Thymus (tissue), 14 donors: ENCODE measurements at places on chromosomes 5 and 9.
A peak's percentile ranks its signal among the peaks of the same experiment; 100 is the strongest.

DNA sequence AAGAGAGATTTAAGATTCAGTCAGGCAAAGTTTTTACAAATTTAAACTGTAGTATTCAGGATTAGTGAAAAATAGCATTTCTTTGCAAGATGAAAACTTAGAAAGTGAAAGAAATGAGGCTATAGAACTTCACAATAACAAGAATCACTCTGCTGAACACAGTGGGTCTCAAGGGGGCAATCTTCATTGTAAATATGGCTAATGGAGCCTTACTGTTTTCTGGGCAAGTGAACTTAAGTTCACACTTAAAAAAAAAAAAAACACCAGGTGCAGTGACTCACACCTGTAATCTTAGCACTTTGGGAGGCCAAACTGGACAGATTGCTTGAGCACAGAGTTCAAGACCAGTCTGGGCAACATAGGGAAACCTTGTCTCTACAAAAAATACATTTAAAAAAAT, 175.9 kb upstream of the SNX2 start:
- DNase-seq: no peak

DNA sequence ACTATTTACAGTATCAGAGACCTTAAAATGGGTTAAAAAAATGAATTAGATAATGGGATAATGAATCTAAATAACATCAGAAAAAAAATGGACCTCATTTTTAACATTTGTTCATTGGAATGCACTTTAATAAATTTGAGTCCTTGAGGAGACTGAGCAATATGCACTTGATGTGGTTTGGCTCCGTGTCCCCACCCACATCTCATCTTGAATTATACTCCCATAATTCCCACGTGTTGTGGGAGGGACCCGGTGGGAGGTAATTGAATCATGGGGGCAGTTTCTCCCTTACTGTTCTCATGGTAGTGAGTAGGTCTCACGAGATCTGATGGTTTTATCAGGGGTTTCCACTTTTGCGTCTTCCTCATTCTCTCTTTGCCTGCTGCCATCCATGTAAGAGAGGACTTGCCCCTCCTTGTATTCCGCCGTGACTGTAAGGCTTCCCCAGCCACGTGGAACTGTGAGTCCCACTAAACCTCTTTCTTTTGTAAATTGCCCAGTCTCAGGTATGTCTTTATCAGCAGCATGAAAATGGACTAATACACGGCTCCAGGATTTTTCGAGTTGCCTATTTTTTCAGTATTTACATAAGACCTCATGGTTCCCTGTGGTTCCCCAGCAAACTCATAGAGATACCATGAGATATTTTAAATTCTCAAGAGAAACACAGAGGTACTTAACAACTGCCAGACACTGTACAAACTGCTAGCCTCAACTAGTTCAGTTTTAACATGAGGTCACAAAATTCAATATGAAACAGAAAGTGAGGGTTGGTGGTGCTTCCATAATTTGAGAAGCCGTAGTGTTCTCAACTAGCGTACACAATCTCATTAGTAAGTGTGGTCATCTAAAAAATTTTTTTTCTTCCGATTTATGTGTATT, 128.3 kb downstream of the TLE1 start:
- DNase-seq: no peak

DNA sequence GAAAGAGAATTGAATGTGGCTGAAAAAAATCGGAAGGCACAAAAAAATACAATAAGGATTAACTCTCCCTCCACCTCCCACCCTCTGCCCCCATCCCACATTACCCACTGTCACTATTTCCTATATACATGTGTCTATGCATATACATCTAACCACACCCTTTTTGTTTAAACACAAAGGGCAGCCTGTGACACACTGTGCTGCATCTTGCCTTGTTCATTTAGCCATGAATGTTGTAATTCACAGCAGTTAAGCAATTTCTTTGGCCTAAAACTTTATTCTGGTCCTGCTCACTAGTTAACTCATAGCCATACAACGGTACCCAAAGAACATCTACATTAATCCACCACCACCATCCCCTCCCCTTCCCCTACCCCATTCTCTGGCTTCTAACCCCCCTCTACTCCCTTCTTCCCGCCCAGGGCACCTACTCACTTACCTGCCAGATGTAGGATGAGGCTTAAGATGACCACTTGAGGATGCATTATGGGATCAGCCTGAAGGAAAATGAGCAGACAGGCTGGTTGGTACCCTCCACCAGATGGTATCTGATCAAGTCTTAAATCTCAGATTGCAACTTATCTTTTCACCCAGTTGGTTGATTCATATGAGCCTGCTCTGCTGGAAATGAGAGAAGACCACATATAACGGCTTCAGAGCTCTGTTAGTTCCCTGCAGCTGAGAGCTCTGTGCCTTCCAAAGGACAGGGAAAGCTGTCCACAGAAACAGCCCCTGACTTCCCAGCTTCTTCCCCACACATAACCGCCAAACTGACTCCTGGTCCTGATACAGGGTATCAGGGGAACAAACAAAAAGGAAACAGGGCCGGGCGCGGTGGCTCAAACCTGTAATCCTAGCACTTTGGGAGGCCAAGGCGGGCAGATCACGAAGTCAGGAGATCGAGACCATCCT, 1.2 kb downstream of the HAVCR1 start:
- DNase-seq: no peak

- no peak for DNase-seq
Observed at GRCh38 chr5:172592881-172593280, 48.2 kb upstream of the NEURL1B start.

DNA sequence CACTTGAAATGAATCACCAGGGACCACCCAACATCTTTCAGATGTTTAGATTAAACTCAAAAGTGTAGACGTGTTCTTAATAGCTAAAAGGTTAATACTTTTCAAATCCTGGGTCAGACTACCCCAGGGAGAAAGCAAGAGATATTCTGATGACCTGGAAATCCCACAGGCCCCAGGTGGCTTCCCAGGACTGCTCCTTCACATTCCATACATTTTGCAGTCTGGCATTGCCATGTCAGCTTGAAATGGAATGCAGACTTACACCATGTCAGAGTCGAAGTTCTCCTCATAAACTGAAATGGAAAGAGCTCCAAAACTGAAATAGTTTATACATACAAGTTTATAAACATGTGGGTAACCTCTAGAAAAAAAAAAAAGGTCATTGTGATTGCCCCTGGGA, 61.5 kb downstream of the TMEM167A start:
- no peak for DNase-seq

DNA sequence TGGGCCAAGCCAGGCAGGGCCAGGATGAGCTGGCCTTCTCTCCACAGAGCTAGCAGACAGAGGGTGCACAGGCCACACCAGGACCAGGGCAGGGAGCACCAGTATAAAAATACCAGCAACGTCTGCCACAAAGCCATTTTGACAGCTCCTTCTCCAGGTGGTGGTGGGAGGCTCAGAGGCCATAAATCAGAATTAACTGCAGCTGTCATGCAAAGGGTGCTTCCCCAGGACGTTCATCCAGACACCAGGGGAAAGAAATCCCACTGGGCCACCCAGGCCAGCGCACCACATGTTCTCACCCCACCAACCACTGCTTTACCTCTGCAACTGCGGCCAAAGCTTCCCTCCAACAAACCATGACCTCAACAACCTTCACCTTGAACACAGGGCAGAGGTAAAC, 403.7 kb upstream of the TRPC7 start:
- no peak for DNase-seq

DNA sequence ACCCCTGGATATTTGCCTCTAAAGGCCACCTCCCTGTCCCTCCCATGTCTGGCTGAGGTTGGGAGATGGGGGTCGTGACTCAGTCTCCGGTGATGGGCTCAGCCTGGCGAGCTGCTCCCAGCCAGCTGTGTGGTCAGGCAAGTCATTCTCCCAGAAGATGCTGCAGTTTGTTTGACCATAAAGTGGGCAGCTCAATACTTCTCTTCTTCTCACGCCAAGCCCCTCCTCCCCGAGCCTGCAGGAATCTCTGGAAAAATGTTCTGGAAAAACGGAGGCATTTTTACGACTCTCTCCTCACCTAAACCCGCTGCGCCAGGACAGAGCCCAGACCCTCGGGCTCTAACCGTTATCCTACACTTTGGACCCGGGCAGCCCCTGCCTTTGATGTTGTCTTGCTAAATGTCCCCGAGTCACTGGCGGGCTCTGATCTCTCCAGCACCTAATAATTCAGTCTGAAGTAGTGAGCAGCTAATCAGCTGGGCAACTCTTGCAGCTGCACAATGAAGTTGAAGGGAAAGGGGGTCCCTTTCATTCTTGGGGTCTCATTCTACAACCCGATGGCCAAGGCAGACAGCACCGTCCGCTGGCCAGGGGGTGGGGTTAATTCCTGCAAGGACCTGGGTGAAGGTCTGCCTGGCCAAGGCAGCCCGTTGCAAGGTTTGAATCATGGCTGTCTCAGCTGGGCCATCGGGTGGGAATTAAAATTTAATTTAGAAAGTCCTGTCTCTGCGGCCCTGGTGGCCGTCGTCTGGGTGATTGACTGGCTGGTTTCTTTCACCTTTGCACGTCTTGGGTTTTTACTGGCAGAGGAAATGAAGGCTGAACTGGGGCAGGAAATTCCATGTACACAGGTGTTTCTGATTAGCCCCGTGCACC, 12.3 kb downstream of the DCANP1 start:
- no peak for DNase-seq

DNA sequence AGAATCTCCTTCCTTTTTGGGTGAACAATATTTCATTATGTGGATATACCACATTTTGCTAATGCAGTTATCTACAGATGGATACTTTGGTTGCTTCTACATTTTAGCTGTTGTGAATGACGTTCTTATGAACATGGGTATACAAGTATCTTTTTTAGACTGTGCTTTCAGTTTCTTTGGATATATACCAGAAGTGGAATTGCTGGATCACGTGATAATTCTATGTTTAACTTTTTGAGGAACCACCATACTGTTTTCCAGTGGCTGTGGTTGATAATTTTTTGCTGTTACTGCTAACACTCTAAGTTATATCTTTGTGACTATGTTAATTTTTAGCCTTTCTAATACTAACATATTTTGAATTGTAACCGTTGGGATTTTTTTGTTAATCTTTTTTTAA, 12.5 kb downstream of the WDR70 start:
- DNase-seq: no peak

GRCh38 chr9:89477811-89478630, 19.9 kb downstream of the SEMA4D start:
- peak; percentile 64 for DNase-seq

- no peak for DNase-seq
Observed at GRCh38 chr9:21016701-21017491, 14.5 kb downstream of the HACD4 start.

DNA sequence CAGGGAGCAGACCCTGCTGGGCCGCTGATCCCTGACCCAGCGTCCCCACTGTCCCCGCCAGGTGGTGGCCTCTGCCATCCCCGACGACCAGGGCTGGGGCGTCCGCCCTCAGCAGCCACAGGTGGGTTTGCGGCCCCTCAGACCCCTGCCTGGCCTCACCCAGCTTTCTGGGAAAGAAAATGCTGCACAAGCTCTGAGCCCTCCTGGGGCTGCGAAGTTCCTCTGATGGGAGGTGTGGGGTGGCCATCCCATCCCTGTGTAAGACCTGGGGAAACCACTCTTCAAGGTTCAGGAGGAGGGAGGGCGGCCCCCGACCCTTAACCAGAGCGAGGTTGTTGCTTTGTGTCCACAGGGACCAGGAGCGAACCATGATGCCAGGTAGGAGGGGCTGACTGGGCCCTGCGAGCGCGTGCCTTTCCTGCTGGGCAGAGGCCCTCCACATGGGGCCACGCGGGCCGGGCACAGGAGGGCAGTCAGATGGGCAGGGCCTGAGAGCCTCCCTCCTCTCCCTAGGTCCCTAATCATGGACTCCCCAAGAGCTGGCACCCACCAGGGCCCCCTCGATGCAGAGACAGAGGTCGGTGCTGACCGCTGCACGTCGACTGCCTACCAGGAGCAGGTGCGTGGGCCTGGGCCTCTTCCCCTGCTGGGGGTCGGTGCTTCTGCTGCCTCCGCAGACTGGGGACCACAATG, 7.7 kb downstream of the NOXA1 start:
- no peak for DNase-seq

DNA sequence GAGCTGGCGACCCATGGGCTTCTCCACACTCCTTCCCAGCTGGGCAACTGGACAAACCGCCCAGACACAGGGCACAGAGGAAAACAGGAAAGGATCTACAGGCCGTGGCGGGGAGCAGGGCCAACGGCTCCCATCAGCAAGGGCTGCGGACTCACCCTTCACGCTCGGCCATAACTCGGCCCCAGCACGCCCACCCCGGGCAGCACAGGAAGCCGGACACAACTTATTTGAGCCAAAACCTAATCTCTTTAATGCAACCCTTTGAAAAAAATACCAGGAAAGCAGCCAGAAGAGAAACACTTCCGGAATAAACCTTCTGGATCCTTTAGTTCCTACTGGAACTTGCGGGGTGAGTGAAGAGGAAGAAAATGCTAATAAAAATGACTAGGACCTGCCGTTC, 59.9 kb downstream of the VAV2 start:
- DNase-seq: no peak

GRCh38 chr5:115350894-115351293, 54.4 kb upstream of the CCDC112 start:
- DNase-seq: no peak

GRCh38 chr9:125103770-125104460, 39.4 kb downstream of the SCAI start:
- no peak for DNase-seq

- no peak for DNase-seq
Observed at GRCh38 chr5:98602534-98603112, 170.8 kb upstream of the RGMB start.

DNA sequence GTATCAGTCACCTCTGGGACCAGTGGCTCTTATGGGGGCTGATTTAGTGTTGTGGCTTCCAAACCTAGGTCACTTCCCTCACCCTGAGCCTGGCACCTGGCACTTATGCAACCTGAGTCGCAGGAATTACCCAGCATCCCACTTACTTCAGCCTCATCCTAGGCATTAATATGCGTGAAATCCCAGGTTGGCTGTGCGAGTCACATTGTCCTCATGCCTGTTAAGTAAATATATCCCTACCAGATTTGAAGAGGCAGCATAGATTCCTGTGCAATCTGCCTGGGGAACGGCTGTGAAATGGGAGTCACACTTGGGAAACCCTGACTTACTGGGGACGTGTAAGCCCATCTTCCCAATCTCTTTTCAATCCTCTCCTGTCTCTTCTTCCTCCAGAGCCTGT, 42.7 kb upstream of the AKNA start:
- DNase-seq: no peak

DNA sequence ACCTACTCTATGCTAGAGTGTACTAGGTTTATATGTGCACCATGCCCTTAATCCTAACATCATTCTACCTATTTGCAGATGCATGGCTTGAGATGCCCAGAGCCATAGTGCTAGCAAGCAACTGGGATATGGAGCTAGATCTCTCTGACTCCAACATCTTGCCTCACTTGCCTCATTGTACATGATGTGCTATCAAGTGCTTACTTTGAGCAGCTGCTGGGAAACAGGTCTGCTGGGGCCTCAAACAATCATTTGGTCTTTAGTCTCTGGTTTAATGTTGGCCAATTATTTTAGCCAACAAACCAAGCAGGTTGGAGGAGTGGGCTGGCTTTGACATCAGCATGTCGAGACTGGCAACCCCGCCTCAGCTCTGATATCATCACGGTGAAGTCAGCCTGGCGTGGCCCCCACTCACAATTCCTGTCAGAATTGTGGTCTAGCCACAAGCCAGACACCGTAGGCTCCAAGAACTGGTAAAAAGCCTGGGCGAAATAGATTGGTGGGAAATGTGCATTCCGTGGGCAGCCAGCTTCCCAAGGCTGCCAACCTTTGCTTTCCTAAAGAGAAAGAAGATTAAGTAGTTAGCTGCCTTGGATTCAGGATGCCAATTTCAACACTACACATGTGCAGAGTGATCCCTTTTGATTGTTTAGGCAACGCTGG, 21.1 kb upstream of the GAS1 start:
- no peak for DNase-seq

- DNase-seq: no peak
Observed at GRCh38 chr5:2207416-2208238, 324.9 kb upstream of the IRX4 start.
